RCC 7860 (cell line): ENCODE measurements at places on chromosomes 2 and 18.

- no peak for DNase-seq
Measured at GRCh38 chr2:98395977-98396376, 48.7 kb upstream of the INPP4A start.

GRCh38 chr2:239162141-239162821 is 238.5 kb downstream of the HDAC4 start:
- DNase-seq, result no peak

DNA sequence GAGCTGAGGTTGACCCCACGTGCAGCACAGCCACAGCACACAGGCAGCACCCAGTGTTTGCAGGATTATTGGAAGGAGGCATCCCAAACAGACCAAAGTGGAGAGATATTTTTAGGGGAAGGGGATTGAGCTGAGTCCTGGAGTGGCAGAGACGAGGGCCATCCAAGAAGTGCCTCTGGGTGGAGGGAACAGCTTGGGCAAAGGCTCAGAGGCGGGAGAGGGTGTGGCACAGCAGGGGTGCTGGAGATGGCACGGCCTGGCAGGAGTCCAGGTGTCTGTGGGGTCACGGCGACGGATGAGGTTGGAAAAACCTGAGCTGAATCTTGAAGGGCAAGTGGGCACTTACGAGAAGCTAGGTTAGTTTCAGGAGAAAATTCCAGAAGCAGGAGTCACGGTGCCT is 60.6 kb downstream of the INHBB start:
- no peak for DNase-seq

- DNase-seq, result no peak
Measured at GRCh38 chr2:120105360-120105759, 92.5 kb downstream of the EPB41L5 start.

GRCh38 chr2:97963880-97964279 is 31.9 kb downstream of the TMEM131 start:
- DNase-seq, result no peak

- DNase-seq, result no peak
Measured at GRCh38 chr18:8616028-8616401, 6.8 kb downstream of the RAB12 start.

- no peak for DNase-seq
Measured at GRCh38 chr2:39535636-39536185, 98.6 kb upstream of the MAP4K3 start.

DNA sequence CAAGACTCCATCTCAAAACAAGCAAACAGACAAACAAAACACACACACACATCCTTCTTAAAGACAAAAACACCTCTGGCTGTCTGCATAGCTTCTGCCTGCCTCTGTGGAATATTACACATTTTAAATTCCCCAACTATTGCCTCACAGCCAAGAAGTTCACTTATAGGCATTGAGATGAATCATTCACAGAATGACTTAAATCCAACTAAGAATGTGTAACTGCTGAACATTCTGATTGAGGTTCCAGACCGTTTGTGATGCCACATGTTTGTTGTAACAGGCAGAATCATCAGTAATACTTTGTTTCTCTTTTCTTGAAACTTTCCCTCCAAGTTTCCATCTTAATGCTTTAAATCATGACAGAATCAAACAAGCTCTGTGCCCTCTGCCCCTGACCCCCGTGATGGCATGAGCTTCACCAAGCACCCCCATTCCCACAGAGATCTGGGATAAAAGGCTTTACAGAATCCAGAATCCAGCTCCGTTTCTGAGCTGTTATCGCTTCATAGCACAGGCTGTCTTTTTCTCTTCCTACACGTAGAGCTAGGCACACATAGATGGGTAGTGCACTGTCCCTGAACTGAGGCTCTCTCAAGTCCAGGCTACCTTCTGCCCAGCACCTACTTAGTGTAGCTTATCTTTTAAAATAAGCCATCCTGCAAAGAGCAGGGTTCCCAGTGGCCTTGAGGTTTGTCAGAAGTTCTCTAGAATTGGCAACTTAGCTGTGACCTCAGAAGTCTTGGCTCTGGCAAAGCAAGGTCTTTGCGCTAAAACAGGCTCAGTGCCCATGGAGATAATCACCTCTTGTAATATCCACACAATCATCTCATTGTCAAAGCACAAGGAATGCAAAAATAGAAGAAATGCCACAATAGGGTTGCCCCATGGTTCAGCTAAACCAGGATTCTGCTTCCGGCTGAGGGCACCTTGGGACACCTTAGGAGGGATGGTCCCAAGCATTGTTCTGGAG is 32.9 kb downstream of the EPAS1 start:
- peak; percentile 89 for DNase-seq
